ENCODE measurements at places on chromosomes 2 and 18.

DNA sequence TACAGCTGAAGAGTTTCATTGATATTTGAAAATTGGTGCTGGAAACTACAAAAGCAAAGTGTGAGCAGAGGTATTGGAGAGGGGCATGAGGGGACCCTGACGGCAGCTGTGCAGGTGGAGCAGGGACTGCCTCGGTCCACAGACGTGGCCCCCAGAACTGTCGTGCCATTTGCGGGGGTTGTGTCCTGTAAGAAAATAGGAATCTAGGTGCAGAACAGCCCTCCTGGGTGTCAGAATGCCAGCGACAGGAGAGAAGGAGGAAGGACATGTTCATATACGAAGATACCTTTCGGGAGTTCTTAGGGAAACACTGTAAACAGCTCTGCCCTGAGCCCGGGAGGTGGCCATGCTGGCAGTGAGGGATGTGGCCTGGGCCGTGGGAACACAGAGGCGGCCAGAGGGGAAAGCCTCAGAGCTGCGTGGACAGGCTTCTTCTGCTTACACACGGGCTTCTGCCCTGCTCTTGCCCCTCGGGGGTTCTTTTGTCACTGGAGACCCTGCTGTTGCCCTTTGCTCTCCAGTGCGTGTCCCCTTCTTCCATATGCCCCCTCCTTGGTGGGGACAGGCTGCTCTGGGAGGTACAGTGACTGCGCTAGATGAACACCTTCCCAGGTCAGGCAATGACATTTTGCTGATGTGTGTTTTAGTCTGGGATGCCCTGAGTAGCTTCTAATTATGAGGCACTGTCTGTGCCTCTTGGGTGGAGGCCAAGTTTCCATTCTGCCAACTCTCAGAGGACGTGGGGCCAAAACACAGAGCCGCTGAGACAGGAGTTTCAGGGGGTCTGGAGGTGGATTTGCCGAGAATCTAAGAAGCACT, 81.9 kb upstream of the TXNDC2 start:
- no peak for DNase-seq

DNA sequence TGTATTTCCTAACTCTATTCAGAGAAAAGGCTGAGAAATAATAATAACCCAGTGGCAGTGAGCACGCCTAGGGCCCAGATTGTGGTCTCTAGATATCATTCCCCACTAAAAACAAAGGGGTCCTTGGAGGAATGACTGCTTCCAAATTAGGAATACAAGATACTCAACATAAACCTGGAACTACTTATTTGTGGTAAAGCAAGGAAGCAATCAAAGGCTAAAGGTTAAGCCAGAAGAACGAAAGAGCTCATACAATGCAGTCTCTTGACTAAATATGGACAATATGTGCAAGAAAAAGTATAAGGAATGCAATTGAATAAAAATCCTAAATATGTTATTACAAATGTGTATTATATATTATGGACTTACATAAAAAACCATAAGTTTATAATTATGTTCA, 253.5 kb upstream of the NRP2 start:
- DNase-seq: no peak

- DNase-seq: no peak
Measured at GRCh38 chr2:106195456-106195855, 1.4 kb upstream of the UXS1 start.

GRCh38 chr2:130346041-130346740, 3.5 kb downstream of the IMP4 start:
- DNase-seq: no peak

GRCh38 chr2:52036024-52036423, 1004.1 kb upstream of the NRXN1 start:
- DNase-seq: no peak

DNA sequence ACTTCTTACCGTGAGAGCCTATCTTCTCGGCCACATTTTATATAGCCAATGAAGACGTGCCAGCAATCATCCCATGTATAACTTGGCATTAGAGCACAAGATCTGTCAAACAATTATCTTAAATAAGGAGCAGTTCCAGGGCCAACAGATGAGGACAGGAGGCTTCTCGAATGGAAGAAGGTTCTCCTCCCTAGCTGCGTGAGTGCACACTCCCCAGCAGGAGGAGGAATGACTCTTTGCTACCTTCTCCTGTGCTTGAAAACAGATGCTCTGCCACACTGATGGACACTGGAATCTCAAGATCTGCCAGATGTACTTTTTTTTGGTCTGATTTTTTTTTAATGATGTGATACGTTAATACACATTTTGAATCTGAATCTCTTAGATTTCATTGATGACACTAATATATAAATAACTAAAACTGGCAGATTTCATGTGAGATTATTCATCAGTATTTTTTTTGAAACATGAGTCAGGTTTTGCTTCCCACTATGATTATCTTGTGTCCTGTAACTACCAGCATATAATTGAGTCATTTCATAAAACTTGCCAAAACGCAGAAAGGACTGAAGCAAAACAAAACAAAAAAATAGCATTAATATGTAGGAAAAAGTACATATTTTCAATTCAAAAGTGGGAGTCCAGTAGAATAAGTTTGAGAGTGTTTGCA, 626 bp upstream of the VIT start:
- DNase-seq: no peak

DNA sequence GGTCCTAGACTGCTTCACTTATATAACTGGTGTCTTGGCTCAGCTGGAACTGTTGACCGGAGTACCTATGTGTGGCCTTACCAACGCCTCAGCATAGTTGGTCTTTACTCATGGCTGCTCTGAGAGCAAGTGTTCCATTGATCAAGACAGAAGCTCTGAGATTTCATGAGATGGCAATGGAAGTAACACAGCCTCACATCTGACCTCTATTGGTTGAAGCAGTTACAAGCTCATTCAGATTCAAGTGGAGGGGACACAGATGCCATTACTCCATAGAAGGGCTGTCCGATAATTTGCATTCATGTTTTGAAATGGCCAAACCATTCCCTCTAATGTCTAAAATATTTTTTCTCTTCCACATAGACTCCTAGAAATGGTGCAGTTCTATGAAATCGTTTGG, 46.4 kb upstream of the STK39 start:
- no peak for DNase-seq

DNA sequence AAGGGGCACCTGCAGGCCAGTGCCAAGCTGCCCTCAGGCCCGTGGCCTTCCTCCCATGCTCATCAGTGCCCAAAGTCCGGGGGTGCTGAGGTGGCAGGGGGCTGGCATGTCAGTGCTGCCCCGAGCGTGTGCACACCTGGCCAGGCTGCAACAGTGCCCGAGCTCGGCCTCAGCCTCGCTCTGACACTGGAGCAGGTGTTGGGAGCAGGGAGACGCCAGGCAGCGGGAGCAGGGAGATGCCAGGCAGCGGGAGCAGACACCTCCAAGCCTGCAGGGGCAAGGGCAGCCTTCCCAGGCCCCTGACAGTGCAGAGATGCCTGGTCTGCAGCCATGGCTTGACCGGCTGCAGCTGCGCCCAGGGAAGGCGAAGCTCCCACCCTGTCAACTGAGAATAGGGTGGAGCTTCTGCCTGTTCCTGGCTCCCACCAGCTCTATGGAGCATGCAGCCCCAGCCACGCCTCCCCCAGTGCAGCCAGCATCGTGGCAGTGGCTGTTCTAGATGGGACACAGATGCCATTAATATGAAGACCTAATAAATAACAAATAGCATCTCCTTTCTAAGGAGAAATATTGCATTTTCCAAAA, 82.4 kb downstream of the DTNB start:
- no peak for DNase-seq

- DNase-seq: no peak
Measured at GRCh38 chr2:173513107-173513727, 158.5 kb downstream of the CDCA7 start.

DNA sequence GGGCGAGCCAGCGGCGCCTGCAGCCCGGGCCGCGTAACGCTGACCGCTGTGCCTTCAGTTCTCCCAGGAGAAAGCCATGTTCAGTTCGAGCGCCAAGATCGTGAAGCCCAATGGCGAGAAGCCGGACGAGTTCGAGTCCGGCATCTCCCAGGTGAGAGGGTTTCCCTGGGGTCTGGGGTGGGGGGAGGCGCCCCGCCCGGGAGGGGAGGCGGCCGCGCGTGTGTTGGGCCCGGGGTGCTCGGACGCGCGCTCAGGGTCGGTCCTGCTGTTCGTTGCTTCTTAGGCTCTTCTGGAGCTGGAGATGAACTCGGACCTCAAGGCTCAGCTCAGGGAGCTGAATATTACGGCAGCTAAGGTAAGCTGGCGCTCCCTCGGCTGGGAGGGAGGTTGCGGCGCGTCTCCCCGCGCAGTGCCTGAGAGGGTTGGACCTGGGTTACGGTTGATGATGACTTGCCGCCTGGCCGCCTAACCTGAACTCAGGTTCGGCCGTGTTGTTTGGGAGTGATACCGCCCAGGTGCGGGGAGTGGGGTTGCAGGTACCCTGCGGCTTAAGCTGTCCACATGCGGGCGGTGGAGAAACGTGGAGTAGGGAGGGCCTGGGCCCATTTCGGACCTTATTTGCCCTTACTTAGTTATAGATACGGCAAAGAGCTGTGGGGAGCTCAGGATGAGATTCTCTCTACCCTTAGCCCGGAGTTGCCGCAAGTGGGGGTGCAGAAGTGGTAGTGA, 638 bp downstream of the RPS7 start:
- DNase-seq: no peak

DNA sequence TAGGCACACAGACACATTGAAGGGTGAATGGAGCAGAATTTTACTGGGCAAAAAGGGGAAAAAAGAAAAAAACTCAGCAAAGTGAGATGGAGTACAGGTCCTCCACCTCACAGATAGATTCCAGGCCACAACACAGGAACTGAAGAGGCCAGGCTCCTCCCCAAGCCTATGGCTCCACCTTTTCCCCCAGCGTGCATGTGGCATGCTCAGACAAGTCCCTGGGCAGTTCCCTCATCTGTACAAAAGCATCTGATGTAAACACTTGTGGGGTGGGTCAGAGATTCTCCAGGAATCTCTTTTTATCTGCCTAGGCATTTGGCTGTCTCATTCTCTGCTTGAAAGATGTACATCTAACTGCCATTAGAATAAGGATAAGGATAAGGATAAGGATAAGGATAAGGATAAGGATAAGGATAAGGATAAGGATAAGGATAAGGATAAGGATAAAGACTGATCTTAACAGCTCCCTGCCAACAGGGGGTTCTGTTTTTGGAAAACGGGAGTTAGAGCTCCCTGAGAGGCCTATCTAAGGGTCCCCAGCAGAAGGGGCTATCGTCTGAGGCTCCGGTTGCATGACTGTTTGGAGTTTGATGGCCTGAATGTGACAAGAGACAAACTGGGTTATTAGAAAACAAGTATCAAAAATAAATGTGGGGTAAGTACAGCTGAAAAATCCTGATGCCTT, 17.2 kb upstream of the ASXL3 start:
- no peak for DNase-seq
